ENCODE measurements at places on chromosomes 3 and 15. TPM values are rescaled to one million over a fixed set of nuclear protein-coding genes. Genes with fewer than 3 reads are reported as not detected.

Gene PLSCR2
- not detected for total RNA-seq

Gene MAP2K5
- total RNA-seq = 15.1 TPM

Gene RAB43
- 15.7 TPM for total RNA-seq

Gene SMCO1
- not detected for total RNA-seq

Gene RASL12
- 208 TPM for total RNA-seq

Gene ARGFX
- total RNA-seq = not detected

Gene TP63
- total RNA-seq = 0.13 TPM

Gene PROS1
- 91.1 TPM for total RNA-seq

Gene NECTIN3
- 30.4 TPM for total RNA-seq

Gene GOLGA8T
- total RNA-seq = not detected

Gene UBE3A
- total RNA-seq = 93.6 TPM

Gene NEK4
- total RNA-seq = 22.1 TPM

Gene CACNA2D2
- total RNA-seq = 1.7 TPM

Gene LRRC31
- not detected for total RNA-seq

Gene TIPIN
- total RNA-seq = 3.3 TPM

Gene ANKRD28
- 26.8 TPM for total RNA-seq

Gene PPARG
- total RNA-seq = 11.7 TPM

Gene LDHAL6B
- total RNA-seq = not detected

Gene POTEB3
- total RNA-seq = not detected
